ENCODE measurements at places on chromosomes 3 and 15.

DNA sequence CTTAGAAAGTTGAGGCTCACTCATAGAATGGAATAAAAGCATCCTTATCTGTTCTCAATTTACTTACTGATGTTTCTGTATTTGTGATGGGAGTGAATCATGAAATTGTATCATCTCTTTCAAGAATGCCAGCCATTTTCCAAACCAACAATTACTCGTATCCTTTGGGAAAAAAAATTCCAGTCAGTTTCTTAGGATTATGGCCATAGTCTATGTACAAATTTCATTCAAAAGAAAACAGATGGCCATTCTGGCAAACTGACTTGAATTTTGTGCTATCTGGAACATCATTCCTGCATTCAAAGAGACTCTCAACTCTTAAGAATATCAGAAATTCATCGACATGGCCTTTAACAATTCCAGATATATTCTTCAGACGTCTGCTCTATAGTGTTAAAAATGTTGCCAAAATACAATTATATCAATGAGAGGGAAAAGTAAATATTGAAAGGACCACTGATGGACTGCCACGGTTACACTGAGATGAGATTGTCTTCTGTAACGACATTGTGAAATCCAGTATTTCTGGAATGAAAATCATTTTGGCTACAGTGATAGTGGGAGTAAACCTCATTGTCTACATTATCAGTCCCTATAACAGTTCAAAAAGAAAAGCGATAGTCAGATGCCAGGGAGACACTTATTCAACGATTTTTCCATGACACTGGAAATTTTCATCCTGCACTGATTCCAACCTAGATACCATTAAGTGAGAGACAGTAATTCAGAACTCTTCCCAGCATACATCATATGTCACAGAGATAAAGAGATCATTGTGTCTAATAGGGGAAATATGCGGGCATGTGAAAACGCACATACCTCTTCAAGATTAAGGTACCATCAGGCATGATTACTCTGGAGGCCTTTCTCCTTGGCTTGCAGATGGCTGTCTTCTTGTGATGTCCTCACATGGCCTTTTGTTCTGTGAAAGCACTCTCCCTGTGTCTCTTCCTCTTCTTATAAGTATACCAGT, 953.8 kb upstream of the ALCAM start:
- DNase-seq, result no peak

- DNase-seq, result no peak
Measured at GRCh38 chr15:81686021-81686420, 312.0 kb upstream of the TMC3 start.

DNA sequence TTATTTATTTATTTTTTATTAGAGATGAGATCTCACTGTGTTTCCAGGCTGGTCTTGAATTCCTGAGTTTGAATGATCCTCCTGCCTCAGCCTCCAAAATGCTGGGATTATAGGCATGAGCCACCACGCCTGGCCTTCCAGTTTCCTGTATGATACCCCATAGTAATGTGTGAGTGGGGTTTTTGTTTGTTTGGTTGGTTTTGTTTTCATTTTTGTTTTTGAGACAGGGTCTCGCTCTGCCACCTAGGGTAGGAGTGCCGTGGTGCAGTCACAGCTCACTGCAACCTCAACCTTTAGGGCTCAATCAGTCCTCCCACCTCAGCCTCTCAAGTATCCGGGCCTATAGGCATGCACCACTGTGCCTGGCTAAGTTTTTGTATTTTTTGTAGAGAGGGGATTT, 30.9 kb downstream of the GOLM2 start:
- DNase-seq, result no peak

- no peak for DNase-seq
Measured at GRCh38 chr15:77225088-77225487, 154.2 kb upstream of the TSPAN3 start.

DNA sequence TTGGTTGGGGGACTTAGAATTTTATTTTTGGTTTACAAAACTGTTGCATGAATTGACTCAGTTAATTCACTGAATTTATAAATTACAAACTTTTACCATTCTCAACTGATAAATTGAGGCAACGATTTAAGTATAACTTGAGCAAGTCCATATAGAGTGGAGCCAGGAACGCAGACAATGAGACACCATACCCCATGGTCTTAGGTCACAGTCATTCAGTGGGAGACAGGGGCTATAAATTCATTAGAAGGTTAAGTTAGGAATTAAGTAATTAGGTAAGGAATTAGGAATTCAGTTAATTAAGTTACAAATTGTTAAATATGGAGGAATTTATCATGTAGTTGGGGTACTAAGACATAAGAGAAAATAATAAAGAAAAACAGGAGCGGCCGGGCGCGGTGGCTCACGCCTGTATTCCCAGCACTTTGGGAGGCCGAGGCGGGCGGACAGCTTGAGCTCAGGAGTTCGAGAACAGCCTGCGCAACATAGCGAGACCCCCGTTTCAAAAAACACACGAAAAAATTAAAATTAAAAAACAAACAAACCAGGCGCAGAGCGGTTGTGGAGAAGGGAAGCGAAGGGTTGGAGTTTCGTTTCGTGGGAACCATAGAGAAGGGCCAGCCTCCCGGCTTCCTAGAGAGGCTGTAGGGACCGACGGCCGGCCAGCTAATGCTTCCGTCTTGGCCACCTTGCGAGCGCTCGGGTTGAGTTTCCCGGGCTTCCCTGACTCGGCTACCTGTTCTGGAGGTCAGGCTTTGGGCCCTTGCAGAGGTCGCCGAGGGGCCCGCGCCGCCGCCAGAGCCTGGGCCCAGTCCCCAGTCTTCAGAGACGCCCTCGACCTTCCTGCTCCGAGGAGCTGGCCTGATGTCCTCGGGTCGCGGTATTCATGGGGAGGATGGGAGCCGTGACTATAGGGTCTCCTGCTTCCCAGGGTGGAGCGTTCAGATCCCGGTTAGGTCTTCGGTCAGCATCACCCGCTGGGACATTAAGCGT, at the start of gene ZNF619:
ZNF619 (plus strand) TSS at position 645 of the 993 bp plus-strand sequence. CDS start 858 bp downstream, outside the sequence.
- DNase-seq, result peak; percentile 36

- no peak for DNase-seq
Measured at GRCh38 chr15:97023488-97023844, 693.0 kb downstream of the NR2F2 start.

DNA sequence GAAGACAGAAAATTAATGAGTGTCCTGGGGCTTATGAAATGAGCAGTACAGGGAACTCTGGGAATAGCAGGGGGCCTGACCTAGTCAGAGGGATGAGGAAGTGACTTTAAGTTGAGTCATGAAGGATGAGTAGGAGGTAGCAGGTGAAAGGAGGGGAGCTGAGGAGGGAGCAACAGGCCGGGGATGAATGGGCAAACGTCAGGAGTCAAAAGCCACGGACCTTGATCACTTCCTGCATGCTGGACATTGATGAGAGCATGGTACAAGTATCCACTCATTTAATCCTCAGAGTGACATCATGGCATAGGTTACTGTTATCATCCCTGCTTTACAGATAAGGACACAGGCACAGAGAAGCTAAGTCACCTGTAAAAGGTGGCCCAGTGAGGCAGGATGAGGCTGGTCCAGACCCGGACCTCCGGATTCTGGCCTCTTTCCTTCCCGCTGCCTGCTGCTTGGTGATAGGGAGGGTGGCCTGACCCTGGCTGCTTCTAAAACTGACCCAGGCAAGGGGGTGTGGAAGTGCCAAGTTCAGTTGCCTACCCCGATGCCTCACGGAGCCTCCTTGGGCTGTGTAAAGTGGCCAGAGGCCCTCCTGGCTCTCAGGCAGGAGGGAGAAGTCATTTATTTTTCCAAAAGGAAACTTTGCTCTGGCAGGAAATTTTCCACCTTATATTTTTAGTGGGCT, 7.6 kb downstream of the CORO2B start:
- DNase-seq, result no peak

DNA sequence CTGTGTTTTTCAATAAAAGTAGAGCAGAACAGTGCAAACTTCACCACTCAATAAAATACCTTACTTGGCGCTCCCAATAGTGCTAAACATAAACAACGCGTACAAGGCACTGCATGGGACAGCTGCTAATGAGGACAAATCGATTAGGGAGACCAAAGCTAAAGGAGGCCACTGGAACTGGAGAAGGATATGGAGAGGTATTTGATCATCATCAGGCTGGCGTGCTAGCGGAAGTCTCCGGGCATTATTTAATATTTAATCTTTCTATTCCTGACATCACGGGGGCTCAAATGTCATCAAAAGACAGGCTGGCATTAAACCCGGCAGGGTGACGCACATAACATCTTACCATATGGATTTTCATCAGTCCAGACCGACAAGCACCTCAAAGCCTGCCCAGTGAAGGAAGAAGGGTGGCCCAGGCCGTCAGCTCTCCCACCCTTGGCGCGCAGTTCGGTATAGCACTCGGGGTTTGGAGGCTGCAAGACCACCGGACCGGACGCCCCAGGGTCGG, 604 bp downstream of the CCPG1 start:
- no peak for DNase-seq

GRCh38 chr3:67937498-67938118, 283.2 kb upstream of the SUCLG2 start:
- DNase-seq, result no peak

- DNase-seq, result no peak
Measured at GRCh38 chr15:71451130-71451529, 335.9 kb downstream of the THSD4 start.

DNA sequence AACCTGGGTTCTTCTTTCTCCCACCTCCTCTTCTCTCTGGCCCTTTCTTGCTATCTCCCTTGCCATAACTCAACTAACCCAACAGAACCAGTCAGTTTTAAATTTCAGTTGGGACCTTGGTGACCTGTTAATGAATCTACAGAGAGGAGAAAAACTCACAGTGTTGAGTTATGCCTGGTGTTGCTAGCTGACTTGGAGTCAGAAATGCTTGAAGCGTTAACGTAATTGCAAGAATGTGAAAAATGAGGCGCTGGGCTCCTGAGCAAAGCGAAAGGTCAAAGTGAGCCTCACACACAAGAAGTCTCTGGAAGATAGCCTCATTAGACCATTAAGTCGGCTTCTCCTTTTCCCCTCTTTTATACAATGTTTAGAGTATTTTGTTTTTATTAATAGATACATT, 18.4 kb downstream of the MEIS2 start:
- no peak for DNase-seq

- no peak for DNase-seq
Measured at GRCh38 chr3:174156200-174156599, 702.9 kb upstream of the NAALADL2 start.

DNA sequence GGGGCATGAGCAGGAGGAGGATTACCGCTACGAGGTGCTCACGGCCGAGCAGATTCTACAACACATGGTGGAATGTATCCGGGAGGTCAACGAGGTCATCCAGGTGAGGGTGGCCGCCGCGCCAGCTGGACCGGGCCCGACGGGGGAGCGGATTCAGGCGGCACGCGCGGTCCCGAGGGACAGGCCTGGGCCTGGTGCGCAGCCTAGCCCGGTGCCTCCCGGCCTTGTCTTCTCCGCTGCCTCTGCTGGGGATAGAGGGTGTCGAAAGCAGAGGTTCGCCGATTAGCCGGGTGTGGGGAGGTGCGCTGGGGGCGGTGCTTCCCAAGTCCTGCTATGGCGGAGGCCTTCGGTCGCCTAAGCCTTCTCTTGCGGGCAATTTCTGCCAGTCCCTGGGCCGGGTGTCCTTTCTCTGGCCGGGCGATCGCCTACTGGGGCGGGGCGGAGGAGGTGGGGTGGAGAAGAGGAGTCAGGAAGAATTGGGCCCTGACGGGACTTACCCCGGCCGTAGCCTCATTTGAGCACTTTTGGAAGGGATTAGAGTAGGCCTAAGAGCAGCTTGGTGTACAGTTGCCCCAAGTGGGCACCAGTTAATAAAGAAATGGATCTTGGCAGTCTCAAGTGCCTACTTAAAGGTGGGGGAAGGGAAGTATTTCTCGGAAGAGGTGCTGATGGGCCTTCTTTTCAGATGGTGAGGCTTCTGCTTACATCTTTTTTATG, 940 bp downstream of the ARIH1 start:
- DNase-seq, result peak; percentile 74

- DNase-seq, result no peak
Measured at GRCh38 chr15:59812889-59813288, 123.8 kb upstream of the BNIP2 start.

DNA sequence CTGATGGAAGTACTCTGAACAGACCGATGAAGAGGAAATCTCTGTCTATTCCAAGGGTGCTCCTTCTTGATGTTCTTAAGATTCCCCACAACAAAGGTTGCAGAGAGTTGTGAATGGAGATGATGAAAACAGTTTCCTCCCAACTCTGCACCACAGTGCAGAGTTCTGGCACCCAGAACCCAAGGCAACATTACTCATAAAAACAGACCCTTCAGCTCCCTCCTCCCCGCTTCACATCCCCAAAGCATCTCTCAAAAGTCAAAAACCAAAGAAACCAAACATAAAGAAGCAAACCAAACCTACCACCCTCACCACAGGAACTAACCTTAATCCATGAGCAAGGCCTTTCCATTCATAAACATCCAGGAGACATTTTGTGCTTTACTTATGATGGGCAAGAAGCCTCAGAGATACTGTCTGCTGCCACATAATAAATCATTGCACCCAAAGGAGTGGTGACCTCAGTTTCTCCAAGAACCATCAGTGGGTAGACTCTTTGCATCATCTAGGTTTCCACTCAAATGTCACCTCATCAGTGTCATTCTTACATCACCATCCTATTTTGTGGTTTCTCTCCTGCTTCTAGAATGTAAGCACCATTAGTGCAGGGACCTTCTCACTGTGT, 13.2 kb downstream of the PCOLCE2 start:
- DNase-seq, result no peak

DNA sequence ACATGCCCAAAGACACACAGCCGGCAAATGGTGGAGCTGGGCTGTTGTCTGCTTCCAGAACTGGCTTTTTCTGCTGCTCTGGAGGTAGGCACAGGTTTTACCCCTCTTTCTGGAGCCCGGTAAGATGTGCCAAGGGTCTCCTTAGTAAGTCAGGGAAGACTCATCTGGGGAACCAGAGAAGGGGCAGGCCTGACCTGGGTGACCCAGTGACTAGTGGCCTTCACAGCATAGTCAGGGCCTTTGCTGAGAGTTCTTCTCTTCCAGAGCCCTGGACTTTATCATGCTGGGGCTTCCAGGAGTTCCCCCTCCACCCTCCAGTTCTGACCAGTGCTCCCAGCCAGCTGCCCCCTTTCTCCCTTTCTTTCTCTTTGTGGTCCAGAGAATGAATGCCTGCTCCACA, 3.2 kb downstream of the CD276 start:
- no peak for DNase-seq
